H9 (cell line): ENCODE measurements at places on chromosomes 6 and 20. TPM values are rescaled to one million over a fixed set of nuclear protein-coding genes. Genes with fewer than 3 reads are reported as not detected.

Gene NT5E
- 0.33 and 0.52 TPM in 2 replicates for total RNA-seq

Gene ATP9A
- 11.5 and 12.1 TPM in 2 replicates for total RNA-seq

Gene METTL24
- total RNA-seq: 0.35 and 0.61 TPM in 2 replicates

Gene RIPOR2
- total RNA-seq: 5.0 and 5.1 TPM in 2 replicates

Gene TINAG
- not detected in 2 replicates for total RNA-seq

Gene OTOR
- not detected in 2 replicates for total RNA-seq

Gene SNRPB
- total RNA-seq: 462 and 482 TPM in 2 replicates

Gene CST2
- not detected in 2 replicates for total RNA-seq

Gene SLC35D3
- total RNA-seq: 0.17 and 0.57 TPM in 2 replicates

GRCh38 chr6:156826290-156826955 lies 49.2 kb downstream of the ARID1B start:
- H3K27me3 ChIP-seq: no peaks in the 10 kb centered on the region
- H3K4me1 ChIP-seq: peaks cover 2% of the 10 kb centered on the region; the same call in 1 of the 2 replicates
- no peak for DNase-seq
- H3K27ac ChIP-seq: no peak overlapping the region

- H3K36me3 ChIP-seq: no peaks in the 10 kb centered on the region
- no peaks in the 10 kb centered on the region for H3K4me1 ChIP-seq
- no peak overlapping the region for H3K4me3 ChIP-seq
- H3K27ac ChIP-seq: no peak overlapping the region
- no peak for DNase-seq
- H3K27me3 ChIP-seq: no peaks in the 10 kb centered on the region
These were observed 146.0 kb downstream of the ELOVL4 start for GRCh38 chr6:79801362-79801761.

DNA sequence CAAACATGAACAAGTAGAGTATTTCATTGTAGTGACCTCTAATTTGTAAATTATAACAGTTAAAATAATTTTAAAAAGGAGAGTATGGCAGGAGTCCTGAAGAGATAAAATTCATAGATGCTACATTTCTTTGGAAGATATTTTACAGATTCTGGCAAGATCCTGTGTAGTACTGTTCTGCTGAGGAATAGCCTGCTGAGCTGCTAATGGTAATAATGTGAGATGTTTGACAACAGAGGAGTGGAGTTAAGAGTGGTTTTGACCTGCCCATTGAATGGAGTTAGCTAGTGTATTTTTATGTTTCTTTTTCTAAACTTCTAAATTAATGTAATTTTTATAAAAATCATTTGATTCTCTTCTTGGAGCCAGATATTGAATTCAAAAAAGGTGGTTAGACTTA lies 11.8 kb downstream of the CLVS2 start:
- H3K36me3 ChIP-seq: no peaks in the 10 kb centered on the region
- no peak overlapping the region for H3K27ac ChIP-seq
- DNase-seq: no peak
- H3K4me1 ChIP-seq: no peaks in the 10 kb centered on the region
- no peaks in the 10 kb centered on the region for H3K27me3 ChIP-seq
- H3K4me3 ChIP-seq: no peak overlapping the region

GRCh38 chr6:22079783-22080182 lies 217.1 kb downstream of the PRL start:
- H3K4me1 ChIP-seq: peaks cover 4% of the 10 kb centered on the region
- peaks cover 12% of the 10 kb centered on the region for H3K36me3 ChIP-seq
- no peak for DNase-seq
- H3K27me3 ChIP-seq: no peaks in the 10 kb centered on the region
- no peak overlapping the region for H3K27ac ChIP-seq

GRCh38 chr6:15417811-15418210 lies 171.9 kb downstream of the JARID2 start:
- DNase-seq: no peak
- no peaks in the 10 kb centered on the region for H3K27me3 ChIP-seq
- H3K4me3 ChIP-seq: no peak overlapping the region

- no peak for DNase-seq
- no peak overlapping the region for H3K4me3 ChIP-seq
- H3K27me3 ChIP-seq: no peaks in the 10 kb centered on the region
These were observed 67.9 kb upstream of the GATA5 start for GRCh38 chr20:62543470-62544302.

GRCh38 chr20:37360391-37361115 lies 14.6 kb downstream of the SRC start:
- no peak for DNase-seq
- H3K4me3 ChIP-seq: no peak overlapping the region
- no peaks in the 10 kb centered on the region for H3K4me1 ChIP-seq
- no peak overlapping the region for H3K27ac ChIP-seq
- no peaks in the 10 kb centered on the region for H3K27me3 ChIP-seq

- peaks cover 2% of the 10 kb centered on the region for H3K36me3 ChIP-seq
- peaks cover 4% of the 10 kb centered on the region; the same call in 1 of the 2 replicates for H3K4me1 ChIP-seq
- H3K27ac ChIP-seq: no peak overlapping the region
- no peak for DNase-seq
- no peak overlapping the region for H3K4me3 ChIP-seq
- no peaks in the 10 kb centered on the region for H3K27me3 ChIP-seq
These were observed 8.6 kb downstream of the ZNF292 start for GRCh38 chr6:87164004-87164403.

DNA sequence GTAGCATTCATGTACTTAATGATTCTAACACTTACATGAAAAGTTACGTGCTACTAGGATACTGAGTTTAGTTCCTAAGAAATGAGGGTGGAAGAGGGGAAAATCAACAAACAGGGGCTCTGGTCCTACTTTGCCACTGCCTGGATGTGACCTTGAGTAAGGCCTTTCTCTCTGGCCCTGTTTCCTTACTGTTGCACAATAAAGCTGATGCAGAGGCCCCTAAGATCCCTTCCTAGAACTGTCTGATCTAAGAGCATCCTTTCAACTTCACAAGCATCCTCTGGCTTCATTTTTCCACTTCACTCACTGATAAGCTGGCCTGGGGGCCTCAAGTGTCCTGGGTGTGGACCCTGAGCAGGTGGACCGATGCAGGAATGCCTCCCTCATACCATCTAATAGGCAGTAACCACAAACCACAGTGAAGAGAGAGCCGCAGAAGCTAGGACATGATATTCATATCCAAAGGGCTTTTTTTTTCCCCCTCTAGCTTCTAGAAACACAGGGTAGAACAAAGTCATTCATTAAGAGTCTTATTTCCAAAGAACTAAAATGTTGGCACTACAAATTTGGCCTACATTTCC lies 21.6 kb downstream of the FKBP1A start:
- no peak overlapping the region for H3K4me3 ChIP-seq
- DNase-seq: no peak
- H3K27ac ChIP-seq: no peak overlapping the region
- no peaks in the 10 kb centered on the region; the same call in 1 of the 2 replicates for H3K4me1 ChIP-seq

DNA sequence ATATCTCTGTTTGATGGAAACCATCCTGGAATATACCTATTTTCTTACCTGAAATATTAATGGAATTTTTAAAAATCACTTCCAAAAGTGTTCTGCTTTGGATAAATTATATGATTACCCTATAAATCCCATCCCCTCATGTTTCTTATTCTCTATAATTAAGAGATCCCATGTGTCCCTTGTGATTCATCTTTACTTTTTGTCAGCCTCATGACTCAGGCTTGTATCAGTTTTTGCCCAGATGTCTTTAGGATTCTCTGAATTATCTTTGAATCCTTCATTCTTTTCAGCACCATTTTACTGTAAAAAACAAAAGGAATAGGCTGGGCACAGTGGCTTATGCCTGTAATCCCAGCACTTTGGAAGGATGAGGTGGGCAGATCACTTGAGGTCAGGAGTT lies 804.5 kb upstream of the CITED2 start:
- H3K36me3 ChIP-seq: peaks cover 1% of the 10 kb centered on the region; the same call in 1 of the 2 replicates
- no peak overlapping the region for H3K4me3 ChIP-seq
- no peaks in the 10 kb centered on the region for H3K27me3 ChIP-seq
- no peak for DNase-seq
- no peak overlapping the region for H3K27ac ChIP-seq

GRCh38 chr6:47242483-47243386 lies 67.0 kb downstream of the TNFRSF21 start:
- H3K27ac ChIP-seq: no peak overlapping the region
- no peak overlapping the region for H3K4me3 ChIP-seq
- H3K4me1 ChIP-seq: no peaks in the 10 kb centered on the region
- H3K36me3 ChIP-seq: peaks cover 23% of the 10 kb centered on the region

DNA sequence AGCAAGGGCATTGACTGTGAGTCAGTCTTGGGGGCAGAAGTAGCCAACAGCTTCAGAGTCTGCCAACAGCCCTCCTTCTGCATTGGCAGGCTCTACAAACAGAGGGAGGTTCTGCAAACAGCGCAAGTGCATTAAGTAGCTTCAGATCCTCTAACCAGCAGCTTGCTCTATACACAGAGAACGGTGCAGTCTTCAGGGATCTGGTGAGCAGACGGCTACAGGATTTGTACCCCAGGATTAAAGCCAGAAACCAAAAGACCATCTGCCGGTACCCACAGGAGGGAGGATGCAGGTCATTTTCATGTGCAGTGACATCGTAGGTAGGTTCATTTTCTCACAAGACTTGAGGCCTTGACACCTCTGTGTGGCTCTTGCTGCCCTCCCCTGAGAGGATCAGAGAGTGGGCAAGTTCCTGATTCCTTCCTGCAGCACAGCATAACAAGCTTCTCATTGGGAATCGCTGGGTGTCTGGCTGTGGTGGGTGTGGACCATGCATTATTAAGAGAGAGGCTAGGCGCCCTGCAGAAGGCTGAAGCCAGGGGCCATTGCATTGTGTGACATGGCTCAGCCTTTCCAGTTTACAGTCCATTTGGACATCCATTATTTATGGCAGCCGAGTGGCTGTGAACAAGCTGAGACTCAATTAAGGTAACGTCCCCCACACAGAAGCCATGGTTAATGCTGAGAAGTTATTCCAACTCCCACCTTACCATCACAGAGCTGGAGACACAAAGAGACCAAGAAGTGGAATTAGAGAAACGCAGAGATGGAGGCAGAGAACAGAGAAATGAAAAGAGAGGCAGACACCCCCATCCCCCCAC lies 250.0 kb downstream of the LRFN2 start:
- peaks cover 14% of the 10 kb centered on the region; the same call in 1 of the 2 replicates for H3K4me1 ChIP-seq
- DNase-seq: no peak
- H3K27me3 ChIP-seq: no peaks in the 10 kb centered on the region
- H3K4me3 ChIP-seq: no peak overlapping the region
- no peak overlapping the region for H3K27ac ChIP-seq

DNA sequence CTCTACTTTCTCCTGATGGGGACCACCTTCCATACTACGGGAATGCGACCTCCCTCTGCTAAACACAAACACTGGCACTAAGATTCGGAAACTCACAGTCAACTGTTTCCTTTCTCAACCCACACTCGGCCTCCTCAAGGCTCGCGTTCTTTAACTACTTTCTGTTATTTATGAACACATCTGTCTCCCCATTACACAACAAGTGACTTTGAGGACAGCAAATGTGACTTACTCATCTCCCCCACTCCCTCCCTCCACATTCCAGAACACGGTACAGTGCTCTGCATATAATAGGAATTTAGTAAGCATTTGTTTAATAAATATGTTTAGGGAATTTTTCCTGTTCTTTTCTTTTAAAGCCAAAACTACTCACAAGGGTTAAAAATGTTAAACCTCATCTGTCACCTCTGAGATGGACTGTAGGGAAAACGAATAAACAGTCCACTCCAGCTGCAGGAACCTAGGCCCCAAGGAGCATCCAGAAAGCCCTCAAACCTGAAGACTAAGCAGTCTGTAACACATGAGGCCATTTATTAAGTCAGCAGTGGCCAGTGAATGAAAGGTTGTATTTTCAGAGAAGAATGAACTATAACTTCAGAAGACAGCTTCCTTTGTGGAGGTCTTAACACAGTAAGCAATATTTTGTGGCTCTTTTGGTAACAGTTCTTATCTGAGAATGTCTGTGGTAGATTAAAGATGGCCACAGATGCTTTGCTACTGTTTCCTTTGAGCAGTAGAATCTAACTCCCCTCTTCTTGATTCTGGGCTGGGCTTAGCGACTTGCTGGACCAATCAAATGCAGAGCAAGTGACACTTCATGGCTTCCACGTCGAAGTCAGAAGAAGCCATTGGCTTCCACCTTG lies 209.6 kb upstream of the DTNBP1 start:
- H3K4me3 ChIP-seq: no peak overlapping the region
- H3K4me1 ChIP-seq: peaks cover 5% of the 10 kb centered on the region; the same call in 1 of the 2 replicates
- H3K36me3 ChIP-seq: no peaks in the 10 kb centered on the region
- no peak for DNase-seq
- H3K27ac ChIP-seq: no peak overlapping the region

DNA sequence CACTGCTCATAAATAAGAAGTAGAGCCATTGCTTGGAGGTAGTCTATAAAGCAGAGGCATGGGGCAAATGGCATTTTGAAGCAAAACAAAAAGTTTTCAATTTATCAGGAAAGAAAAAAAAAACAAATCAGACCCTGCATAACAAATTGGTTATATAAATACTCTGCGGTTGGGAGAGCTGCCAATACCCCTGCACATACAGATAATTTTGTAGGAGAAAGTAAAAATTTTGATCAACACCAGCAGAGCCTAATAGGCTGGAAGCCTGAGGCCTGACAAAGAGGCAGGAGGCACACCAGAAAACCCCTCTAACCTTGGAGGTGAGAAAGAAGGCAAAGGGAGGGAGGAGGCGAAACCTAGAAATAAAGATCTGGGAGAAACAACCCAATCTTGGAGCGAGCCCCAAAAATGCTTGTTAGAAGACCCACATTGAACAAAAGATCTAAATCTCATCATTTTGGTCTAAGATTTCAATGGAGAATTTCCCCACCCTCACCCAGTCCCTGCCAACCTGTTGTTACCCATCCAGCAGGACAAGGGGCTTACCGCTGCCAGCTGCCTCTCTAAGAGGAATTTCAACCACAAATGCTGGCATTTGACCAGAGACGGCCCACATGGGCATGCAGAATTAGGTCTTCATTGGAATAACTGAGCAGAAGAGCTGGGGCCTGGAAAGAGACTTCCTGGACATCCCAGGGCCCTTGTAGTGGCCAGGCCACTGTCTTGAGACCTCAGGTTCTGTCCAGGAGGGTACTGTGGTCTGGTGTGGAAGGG lies 28.4 kb downstream of the FOXA2 start:
- H3K36me3 ChIP-seq: 0 out of 2 replicates have a peak, but pooled peaks cover 3% of the 10 kb centered on the region
- H3K4me1 ChIP-seq: peaks cover 4% of the 10 kb centered on the region; the same call in 1 of the 2 replicates
- no peak for DNase-seq
- no peak overlapping the region for H3K27ac ChIP-seq
- no peak overlapping the region for H3K4me3 ChIP-seq

DNA sequence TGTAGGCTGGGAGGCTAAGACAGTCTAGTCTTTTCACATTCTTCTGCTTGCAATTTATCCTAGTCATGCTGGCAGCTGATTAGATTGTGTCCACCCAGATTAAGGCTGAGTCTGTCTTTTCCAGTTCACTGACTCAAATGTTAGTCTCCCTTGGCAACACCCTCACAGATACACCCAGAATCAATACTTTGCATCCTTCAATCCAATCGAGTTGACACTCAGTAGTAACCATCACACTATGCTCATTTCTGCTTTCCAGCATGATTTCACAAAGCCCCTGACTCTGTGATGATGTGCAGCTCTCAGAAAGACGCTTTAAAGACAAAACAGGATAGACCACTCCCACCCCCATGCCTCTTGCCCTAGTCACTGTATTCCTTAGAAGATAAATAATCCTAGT lies 693.0 kb downstream of the HTR1B start:
- no peak for DNase-seq
- H3K27ac ChIP-seq: no peak overlapping the region
- peaks cover 9% of the 10 kb centered on the region for H3K36me3 ChIP-seq
- H3K4me3 ChIP-seq: no peak overlapping the region
- H3K4me1 ChIP-seq: no peaks in the 10 kb centered on the region; the same call in 1 of the 2 replicates
